ENCODE measurements at places on chromosomes 6 and 20.
A peak's percentile ranks its signal among the peaks of the same experiment; 100 is the strongest.

DNA sequence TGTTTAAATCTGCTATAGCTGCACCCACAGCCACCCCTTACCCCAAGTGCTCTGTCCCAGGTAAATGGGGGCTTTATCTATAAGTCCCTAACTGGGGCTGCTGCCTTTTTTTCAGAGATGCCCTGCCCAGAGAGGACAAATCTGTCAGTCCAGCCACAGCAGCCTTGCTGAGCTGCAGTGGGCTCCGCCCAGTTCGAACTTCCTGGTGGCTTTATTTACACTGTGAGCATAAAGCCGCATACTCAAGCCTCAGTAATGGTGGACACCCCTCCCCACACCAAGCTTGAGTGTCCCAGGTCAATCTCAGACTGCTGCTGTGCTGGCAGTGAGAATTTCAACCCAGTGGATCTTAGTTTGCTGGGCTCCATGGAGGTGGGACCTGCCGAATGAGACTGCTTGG is 505.2 kb downstream of the CBLN4 start:
- no peak for DNase-seq

DNA sequence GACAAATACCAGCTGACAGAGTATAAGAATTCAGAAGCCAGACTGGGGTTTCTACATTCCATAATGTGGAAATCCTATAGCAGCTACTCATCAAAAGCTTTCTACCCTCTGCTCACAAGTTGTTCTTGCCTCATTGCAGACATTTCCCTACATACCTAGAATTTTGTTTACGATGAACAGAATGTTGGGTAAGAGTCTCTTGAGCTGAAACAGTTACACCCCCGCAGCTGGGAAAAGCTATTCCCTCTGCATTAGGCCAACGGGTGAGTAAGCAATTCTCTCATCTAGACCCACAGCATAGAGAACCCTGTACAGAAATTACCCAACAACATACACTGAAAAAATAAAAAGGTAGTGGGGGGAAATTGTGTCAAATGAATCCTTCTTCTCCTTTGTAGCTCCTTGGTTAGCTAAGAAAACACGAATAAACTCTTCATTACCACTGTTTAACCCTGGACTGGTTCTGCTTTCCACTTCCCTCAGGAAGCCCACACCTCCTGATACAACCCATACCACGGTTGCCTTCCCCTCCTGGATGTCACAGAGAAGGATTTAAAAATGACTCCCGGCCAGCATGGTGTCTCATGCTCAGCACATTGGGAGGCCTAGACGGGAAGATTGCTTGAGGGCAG is 215.0 kb upstream of the SHLD1 start:
- peak; percentile 94 for DNase-seq

DNA sequence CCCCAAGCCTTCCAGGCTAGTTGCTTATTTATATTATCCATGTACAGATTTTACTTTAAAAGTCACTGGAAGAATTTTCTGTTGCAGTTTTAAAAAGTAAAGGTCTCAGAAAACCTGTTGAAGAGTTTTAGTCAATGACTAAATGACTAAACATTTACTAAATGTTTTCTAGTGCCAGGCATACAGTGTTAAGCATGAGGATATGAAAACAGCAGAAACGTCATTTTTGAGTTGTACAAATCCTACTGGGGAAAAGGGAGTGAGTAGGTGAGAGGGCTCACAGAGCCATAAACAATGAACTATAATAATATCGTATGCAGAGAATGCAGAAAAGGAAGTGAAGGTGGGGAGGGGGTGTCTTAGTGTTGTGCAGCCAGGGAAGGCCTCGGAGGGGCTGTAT is 66.3 kb downstream of the MAN1A1 start:
- no peak for DNase-seq

DNA sequence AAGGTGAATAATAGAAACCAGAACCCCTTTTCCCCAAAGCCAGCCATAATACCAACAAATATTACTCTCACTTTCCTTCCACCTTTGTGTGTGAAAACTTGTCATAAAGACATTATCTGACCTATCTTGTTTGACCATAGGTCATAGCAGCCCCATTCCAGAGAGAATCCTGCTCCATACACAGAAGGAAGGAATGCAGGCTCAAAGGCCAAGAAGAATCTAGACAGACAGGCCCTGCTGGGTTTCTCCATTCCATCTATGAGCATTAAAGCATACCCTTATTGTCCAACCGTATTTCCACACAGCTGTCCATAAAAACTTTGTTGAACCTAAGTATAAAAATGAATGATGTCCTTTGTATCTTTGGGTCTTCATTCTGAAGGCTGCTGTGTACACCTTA is 40.7 kb upstream of the KCNK5 start:
- no peak for DNase-seq

DNA sequence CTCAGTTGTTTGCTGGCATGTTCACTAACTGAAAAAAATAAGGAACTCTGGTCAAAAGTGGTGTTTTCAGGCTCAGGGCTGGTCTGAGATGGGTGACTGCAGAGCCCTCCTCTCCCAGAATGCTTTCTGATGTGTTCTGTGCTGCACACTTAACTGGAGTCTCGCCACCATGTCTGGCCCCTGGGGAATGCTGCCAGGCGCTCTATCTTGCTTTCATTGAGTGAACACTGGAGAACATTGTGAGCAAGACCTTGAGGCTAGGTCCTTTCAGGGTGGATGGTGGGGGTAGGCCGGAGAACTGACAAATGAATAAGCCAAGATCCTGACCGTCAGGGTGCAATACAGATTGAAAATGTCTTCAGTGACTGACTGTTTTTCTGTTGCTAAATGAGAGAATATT is 19.5 kb downstream of the PANK2 start:
- no peak for DNase-seq

- DNase-seq: no peak
Measured at GRCh38 chr20:51001430-51002265, 21.3 kb downstream of the KCNG1 start.

- DNase-seq: no peak
Measured at GRCh38 chr20:20060234-20060998, 8.1 kb downstream of the CFAP61 start.

- DNase-seq: peak; percentile 59
Measured at GRCh38 chr6:125013938-125014660, 51.9 kb downstream of the RNF217 start.

GRCh38 chr20:21393816-21394519 is 3.4 kb downstream of the NKX2-4 start:
- no peak for DNase-seq

All from AG04450 (cell line).